SK-N-SH (cell line): ENCODE measurements at places on chromosomes 6 and 20. TPM values are rescaled to one million over a fixed set of nuclear protein-coding genes. Genes with fewer than 3 reads are reported as not detected.
A peak's percentile ranks its signal among the peaks of the same experiment; 100 is the strongest.

GRCh38 chr6:157941101-157941863 is 40.4 kb upstream of the SYNJ2 start:
- no peak overlapping the region for H3K4me3 ChIP-seq
- no peaks in the 10 kb centered on the region for H3K4me1 ChIP-seq
- no peak for DNase-seq
- H3K27me3 ChIP-seq: no peaks in the 10 kb centered on the region
- H3K36me3 ChIP-seq: peaks cover 69% of the 10 kb centered on the region
- no peak overlapping the region for H3K27ac ChIP-seq

Gene TAAR9
- not detected in 2 replicates for polyA plus RNA-seq

Gene TMEM181
- polyA plus RNA-seq: 19.5 and 29.5 TPM in 2 replicates

DNA sequence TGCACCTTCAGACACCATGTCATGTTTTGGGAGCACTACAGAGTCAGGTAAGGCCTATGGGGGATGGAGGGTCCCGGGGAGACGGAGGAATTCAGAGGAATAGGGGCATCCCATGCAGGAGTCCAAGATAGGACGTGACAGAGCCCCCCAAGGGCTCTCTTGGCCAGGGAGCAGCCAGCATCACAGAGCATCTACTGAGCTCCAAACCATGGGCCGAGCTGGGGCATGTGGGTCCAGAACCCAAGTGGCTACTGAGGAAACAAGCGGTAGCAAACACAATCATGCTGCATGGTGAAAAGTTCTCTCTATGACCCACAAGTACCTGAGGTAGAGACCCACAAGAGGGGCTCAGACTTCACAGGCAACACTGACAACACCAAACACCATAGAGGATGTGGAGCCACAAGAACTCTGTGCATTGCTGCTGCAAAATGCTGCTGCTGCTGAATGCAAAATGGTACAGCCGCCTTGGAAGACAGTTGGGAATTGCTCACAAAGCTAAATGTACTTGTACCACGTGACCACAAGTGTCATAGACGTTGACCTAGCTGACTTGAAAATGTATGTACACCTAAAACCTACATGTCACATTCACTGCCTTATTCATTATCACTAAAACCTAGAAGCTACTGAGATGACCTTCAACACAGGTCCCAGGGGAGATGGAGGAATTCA is 33.4 kb upstream of the MAS1L start:
- peaks cover 4% of the 10 kb centered on the region for H3K36me3 ChIP-seq
- H3K27ac ChIP-seq: no peak overlapping the region
- H3K4me3 ChIP-seq: no peak overlapping the region

DNA sequence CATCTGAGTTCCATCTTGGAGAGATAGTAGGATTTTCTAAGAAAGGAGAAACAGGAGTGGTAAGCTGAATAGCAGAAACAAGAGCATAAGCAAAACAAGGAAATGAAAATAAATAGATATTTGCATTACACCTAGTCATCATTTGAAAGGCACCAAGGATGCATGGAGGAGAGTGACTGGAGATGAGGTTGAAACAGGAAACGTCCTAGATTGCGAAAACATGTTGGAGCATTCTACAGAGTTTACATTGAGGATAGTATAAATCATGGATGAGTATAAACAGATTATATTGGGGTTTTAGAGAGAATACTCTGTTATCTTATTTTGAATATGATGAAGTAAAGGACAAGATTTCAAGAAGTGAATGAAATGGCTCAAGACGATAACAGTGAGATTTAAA is 507.3 kb downstream of the EYS start:
- no peak overlapping the region for H3K4me3 ChIP-seq
- H3K36me3 ChIP-seq: no peaks in the 10 kb centered on the region
- no peak overlapping the region for H3K27ac ChIP-seq

GRCh38 chr6:91970700-91971099 is 1383.8 kb upstream of the MAP3K7 start:
- no peaks in the 10 kb centered on the region for H3K36me3 ChIP-seq
- no peak for DNase-seq
- H3K27me3 ChIP-seq: no peaks in the 10 kb centered on the region
- H3K4me3 ChIP-seq: no peak overlapping the region
- no peaks in the 10 kb centered on the region for H3K4me1 ChIP-seq

Gene RFX6
- not detected in 2 replicates for polyA plus RNA-seq

Gene GABRR2
- polyA plus RNA-seq: 0.08 and 0.18 TPM in 2 replicates

- no peaks in the 10 kb centered on the region for H3K27me3 ChIP-seq
- no peak overlapping the region for H3K4me3 ChIP-seq
- no peaks in the 10 kb centered on the region for H3K4me1 ChIP-seq
- DNase-seq: no peak
- H3K36me3 ChIP-seq: no peaks in the 10 kb centered on the region
Observed at GRCh38 chr6:84042603-84043002, 9.0 kb downstream of the MRAP2 start.

DNA sequence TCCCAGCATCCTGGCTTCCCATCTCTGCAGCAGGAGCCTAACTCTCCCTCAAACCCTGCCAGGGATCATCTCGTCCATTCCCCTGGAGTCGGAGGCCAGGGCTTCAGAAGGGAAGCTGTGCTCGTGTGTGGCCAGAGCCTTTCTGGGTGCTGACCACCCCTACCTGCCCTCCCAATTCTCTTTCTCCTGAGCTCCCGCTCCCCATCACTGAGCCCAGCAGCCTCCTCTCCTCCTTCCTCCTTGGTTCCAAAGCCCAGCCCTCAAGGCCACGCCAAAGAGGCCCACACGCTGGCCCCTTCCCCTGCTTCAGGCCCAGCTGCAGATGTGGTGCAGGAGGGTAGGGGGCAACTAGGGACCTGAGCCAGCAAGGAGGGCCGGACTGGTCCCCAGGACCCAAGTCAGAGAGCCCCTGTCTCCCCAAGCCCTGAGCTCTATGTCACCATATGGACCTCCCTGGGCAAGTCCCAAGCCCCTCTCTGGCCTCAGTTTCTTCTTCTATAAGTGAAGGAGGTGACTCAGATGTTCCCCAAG is 1.3 kb downstream of the FAM83C start:
- no peak overlapping the region for H3K4me3 ChIP-seq
- no peaks in the 10 kb centered on the region for H3K27me3 ChIP-seq
- H3K27ac ChIP-seq: peak overlapping the region; percentile 83
- no peaks in the 10 kb centered on the region for H3K36me3 ChIP-seq
- no peaks in the 10 kb centered on the region for H3K4me1 ChIP-seq
- no peak for DNase-seq

Gene LY86
- not detected in 2 replicates for polyA plus RNA-seq

GRCh38 chr6:126302191-126302590 is 37.7 kb upstream of the CENPW start:
- H3K36me3 ChIP-seq: no peaks in the 10 kb centered on the region
- DNase-seq: no peak
- no peaks in the 10 kb centered on the region for H3K4me1 ChIP-seq

DNA sequence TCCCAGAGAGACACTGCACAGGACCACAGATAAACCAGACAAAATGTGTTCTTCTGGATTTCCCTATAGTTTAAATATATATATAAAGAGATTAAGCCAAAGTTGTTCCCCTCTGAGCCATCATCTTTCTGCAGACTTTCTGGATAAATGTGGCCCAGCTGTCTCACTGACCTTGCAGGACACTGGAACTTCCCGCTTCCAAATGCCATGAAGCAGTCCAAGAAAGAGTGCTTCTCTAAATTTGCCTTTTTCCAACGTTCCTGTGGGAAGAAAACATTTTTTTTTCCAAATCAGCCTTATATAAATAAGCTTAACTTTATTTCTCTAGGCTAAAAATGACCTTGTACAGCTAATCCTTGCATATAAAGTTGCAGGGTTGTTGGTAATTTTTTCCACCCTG is 65.7 kb downstream of the CYP39A1 start:
- H3K27me3 ChIP-seq: no peaks in the 10 kb centered on the region
- H3K36me3 ChIP-seq: no peaks in the 10 kb centered on the region
- DNase-seq: no peak
- no peaks in the 10 kb centered on the region for H3K4me1 ChIP-seq
- H3K27ac ChIP-seq: no peak overlapping the region

DNA sequence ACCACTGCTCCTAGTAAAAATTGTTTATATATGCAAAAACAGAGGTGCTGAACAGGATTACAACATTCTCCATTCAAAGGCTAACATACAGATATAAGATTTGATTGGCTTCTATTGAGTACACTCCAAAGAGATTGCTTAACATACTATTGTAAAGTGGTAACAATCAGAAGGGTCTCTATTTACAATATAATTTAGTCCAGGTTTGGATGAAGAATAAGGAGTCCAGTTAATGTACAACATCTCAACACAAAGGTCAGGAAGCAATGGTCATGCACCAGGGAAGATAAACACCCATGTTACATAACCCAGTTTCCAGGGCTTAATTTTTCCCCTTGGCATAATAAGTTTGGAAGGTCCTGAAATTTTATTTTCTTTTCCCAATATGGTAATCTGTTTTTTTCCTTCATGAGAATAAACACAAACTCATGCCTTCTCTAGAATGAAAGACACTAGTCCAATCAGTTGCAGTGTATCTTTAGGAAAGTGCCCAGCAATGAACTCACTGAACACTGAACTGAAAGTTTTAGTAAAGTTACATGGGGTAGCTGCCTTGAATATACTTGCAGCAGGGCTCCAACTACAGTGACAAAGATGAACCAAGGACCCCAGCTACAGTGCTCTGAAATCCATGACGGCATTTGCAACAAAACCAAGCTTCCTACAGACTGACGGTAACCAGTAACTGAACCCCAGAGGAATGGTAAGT is 255.3 kb upstream of the GJE1 start:
- H3K36me3 ChIP-seq: no peaks in the 10 kb centered on the region
- no peak overlapping the region for H3K4me3 ChIP-seq
- H3K4me1 ChIP-seq: no peaks in the 10 kb centered on the region
- H3K27ac ChIP-seq: no peak overlapping the region

- H3K4me3 ChIP-seq: no peak overlapping the region
- H3K27me3 ChIP-seq: no peaks in the 10 kb centered on the region
- DNase-seq: no peak
- no peak overlapping the region for H3K27ac ChIP-seq
- H3K4me1 ChIP-seq: no peaks in the 10 kb centered on the region
Observed at GRCh38 chr6:113884011-113884410, 26.9 kb downstream of the MARCKS start.

- no peak for DNase-seq
- no peaks in the 10 kb centered on the region for H3K27me3 ChIP-seq
- no peak overlapping the region for H3K4me3 ChIP-seq
- H3K4me1 ChIP-seq: peaks cover 4% of the 10 kb centered on the region; the same call in 1 of the 2 replicates
- H3K36me3 ChIP-seq: no peaks in the 10 kb centered on the region
Observed at GRCh38 chr6:105608711-105609374, 206.0 kb upstream of the PREP start.

DNA sequence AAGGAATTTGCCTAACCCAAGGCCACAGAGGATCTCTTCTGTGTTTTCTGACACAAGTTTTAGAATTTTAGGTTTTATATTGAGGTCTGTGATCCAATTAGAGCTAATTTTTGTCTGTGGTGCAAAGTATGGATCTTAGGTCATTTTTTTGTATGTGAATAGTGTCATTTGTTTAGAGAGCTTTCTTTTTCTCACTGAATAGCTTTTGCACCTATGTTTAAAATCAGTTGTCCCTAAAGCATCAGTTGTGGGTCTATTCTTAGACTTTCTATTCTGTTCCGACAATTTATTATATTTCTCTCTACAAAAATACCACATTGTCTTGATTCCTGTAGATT is 341 bp upstream of the MCM9 start:
- H3K27ac ChIP-seq: peak overlapping the region; percentile 88
- H3K36me3 ChIP-seq: no peaks in the 10 kb centered on the region
- no peaks in the 10 kb centered on the region for H3K27me3 ChIP-seq
